ENCODE measurements at places on chromosomes 11 and 22.

GRCh38 chr11:47591764-47592163 is 2.4 kb downstream of the C1QTNF4 start:
- DNase-seq: no peak

DNA sequence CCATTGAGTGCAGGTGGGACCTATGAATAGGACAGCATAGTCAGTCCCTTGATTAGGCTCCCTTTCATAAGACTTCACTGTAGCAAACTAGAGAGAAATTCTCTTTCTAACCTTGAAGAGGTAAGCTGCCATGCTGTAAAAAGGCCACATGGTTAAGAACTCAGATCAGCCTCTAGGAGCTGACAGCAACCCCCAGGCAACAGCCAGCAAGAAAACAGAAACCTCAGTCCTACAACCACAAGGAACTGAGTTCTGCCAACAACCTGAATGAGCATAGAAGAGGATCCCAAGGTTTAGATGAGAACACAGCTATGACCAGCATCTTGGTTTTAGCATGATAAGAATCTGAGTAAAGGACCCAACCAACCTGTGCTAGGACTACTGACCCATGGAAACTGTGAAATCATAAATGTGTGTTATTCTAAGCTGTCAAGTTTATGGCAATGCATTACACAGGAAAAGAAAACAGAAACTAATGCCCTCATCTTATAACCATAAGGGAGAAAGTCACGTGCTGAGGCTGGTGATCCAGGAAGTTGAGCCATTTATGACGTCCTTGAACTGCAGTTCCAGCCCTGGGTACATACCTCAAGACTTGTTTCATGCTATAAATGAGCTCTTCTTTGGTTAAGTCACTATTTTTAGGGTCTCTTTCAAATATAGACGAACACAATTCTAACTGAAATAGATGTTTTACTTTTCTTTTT is 43.3 kb downstream of the RAB38 start:
- DNase-seq: no peak

DNA sequence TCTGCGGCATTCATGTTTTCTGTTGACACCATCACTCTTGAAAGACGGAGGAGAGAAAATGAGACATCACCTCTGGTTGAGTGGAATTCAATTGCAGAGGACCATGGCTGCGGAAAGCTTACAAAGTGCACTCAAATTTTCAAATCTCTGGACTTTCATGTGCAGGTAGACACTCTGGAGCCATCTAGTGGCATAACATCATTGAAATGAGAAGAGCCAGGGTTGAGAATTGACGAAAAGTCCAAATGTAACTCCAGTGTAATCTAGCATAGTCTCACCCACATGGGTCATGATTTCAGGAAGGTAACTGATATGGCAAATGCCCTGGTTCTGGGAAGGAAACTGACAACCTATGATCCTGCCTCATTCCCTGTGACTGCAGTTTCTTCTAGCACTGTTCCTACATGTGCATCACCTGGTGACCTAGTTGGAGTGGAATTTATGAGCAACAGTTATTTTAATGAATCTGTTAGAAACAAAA is 687.8 kb downstream of the KCNA4 start:
- DNase-seq: no peak

GRCh38 chr22:38432264-38432663 is 22.7 kb downstream of the KCNJ4 start:
- DNase-seq: no peak

GRCh38 chr11:16606784-16607674 is 131.4 kb upstream of the C11orf58 start:
- no peak for DNase-seq

- DNase-seq: no peak
Measured at GRCh38 chr11:6387811-6388599, 2.3 kb upstream of the SMPD1 start.

DNA sequence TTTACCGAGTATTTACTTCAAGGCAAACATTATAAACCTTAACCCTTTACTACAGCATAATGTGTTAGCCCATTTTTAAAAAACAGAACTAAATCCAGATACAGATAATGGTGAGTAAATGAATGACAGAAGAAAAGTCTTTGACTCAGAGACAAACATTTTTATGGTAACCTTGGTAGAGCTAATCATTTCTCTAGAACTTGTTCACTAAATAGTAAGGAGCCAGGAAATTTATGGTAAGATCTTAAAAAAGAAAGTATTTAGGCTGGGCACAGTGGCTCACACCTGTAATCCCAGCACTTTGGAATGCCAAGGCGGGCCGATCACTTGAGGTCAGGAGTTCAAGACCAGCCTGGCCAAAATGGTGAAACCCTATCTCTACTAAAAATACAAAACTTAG is 11.5 kb upstream of the FUT4 start:
- no peak for DNase-seq

DNA sequence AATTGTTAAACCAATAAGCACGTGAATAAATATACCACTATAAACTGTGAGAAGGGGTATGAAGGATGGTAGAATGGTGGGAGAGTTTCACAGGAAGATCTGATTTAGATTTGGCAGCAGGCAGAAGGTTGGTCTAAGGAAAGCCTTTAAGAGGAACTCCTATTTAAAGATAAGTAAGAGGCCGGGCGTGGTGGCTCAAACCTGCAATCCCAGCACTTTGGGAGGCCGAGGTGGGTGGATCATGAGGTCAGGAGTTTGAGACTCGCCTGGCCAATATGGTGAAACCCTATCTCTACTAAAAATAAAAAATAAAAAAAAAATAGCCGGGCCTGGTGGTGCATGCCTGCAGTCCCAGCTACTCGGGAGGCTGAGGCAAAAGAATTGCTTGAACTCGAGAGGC is 45.8 kb upstream of the CXCR5 start:
- no peak for DNase-seq

- DNase-seq: no peak
Measured at GRCh38 chr11:86477495-86478155, 102.9 kb downstream of the CCDC81 start.

DNA sequence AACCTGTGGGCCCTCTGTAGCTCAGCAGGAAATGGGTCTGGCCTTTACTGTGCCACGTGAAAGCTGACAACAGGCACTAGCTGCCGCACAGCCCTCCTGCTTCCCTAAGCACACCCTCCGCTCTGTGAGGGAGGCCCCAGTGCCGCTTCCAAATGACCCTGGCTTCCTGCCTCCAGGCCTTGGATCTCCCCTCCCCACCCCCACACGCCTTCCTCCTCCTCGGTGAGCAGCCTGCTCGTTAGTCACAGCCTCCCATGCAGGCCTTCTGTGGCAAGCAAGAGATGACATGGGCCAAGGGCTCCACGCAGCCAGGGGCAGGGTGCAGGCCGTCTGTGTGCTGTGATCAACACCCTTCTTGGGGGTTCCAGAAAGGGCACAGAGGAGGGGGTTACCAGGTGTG is 15.3 kb upstream of the RASL10A start:
- DNase-seq: no peak

GRCh38 chr11:122869622-122870021 is 12.9 kb upstream of the JHY start:
- no peak for DNase-seq

DNA sequence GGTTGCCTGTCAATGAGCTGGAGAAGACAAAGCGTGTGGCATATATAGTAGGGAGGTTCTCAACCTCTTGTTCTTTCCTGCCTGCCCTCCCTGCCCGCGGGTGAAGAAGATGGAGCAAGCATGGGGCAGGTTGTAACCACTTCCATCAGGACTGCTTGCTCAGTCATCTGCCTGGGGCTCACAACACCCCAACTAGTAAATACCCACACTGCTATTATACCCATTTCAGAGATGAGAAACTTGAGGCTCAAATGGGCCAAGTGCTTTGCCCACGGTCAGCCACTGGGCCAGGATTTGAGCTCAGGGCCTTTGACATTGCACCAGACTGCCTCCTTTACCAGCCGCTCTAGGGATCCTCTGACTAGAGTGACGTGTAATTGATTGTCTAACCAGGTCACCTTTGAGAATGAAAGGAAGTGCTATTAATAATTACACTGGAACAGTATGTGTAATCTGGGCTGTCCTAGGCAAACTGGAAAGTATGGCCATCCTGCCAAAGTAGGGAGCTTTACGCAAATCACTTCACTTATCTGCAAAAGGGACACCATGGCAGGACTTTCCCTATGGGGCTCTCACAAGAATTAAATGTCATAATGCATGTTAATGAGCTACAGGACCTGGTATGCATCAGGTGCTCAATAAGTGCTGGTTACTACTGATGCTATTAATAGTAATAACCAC is 2.8 kb upstream of the CDC42EP1 start:
- DNase-seq: no peak

DNA sequence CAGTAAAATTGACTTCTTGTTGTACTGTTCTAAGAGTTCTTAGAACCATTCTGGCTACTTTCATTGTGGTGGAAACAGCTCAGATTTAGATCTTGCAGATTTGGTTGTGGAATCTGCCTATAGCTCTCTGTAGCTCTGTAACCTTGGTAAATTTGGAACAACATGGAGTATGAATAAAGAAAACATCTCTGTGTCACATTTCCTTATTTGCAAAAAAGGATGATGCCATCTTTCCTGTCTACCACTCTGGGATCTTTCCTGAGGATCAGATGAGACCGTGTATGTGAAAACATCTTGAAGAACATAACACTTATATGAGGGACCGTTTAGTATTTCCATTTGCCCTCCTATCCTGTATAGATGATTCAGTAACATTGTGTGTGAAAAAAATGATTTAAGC is 9.1 kb downstream of the ACRV1 start:
- no peak for DNase-seq

DNA sequence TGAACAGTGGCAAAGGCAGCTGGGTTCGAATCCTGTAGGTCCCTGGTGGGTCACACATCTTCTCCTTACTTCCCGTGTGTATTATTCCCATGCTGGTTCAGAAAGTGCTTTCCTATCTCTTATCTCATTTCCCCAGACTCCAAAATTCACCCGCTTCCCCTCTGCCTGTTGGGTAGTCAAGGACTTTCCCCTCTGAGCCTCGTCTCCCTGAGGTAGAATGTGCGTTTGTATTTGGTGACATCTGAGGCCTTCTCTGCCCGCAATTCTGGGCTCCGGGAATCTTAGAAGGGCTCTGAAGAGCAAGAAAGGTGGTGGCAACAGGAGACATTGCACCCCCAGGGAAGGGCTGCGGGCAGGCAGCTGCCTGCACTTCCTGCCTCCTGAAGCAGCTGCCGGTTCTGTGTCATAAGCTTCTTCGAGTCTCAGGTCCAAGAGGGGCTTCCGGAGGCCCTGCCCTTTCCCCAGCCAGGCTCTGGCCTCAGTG is 5.9 kb downstream of the LRRC32 start:
- no peak for DNase-seq

DNA sequence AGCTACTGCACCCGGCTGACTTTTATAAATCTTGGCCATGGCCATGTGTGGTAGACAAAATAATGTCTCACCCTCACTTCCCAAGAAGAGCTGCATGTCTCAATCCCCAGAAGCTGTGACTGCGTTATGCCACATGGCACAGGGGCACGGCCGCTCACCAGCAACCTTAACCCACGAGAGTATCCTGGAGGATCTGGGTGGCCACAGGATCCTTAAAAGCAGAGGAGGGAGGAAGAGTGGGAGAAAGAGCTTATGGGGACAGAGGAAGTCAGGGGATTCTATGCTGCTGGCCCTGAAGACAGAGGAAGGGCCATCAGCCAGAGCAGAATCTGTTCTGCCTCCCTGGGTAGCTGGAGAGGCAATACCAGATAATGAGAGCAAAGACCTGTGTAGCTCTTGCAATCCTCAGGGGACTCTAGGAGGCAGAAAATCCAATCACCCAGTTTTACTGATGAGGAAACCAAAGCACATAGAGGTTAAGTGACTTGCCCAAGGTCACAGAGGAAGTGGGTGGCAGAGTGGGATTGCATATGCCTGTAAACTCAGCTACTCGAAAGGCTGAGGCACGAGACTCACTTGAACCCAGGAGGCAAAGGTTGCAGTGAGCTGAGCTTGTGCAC is 55.3 kb downstream of the CELSR1 start:
- DNase-seq: no peak

GRCh38 chr11:108220721-108221336 is 1.6 kb downstream of the NPAT start:
- DNase-seq: no peak

- DNase-seq: no peak
Measured at GRCh38 chr11:74680703-74681531, 50.3 kb downstream of the CHRDL2 start.

DNA sequence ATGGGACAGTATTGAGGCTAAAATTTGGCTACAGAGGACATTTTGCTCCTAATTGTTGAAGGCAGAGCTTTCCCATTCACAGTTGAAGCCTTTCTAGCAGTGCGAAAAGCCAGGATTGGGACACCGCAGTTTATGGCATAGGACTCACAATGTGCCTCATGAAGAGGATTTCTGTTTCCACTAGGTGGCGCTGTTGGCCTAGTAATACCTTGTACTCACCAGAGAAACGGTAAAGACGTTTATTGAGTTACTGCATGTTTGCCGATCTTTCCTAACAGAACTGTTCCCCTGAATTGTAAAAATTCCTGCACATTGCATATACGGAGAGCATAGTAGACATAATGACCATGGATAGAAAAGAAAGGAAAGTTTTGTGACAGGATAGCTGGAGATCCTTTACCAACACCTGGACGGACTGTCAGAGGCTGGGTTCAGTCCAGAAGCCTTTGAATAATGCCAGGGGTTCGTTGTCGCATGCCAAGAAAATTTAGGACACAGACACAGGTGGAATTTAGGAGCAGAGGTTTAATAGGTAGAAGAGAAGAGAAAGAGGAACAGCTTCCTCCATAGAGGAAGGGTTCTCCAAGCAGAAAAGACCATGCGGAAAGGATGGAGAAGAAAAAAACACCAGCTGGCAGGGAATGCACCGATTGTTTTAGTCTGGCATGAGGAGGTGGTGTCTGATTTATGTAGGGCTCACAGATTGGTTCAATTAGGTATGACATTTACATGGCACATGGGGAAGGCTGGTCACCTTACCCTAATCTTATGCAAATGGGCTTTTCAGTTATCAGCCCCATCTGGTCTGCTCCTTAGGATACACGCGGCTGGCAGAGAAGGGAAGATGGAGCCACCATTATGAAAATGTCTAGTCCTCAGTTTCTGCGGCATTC is 10.8 kb upstream of the OR51D1 start:
- peak; percentile 29 for DNase-seq
